ENCODE measurements at places on chromosomes 1 and 21. TPM values are rescaled to one million over a fixed set of nuclear protein-coding genes. Genes with fewer than 3 reads are reported as not detected.

Gene RIMKLA
- 0.10 TPM for total RNA-seq

Gene ERICH3
- 2.8 TPM for total RNA-seq

Gene SH3D21
- 4.8 TPM for total RNA-seq

Gene RIPK4
- 9.6 TPM for total RNA-seq

Gene NHLH1
- 1.2 TPM for total RNA-seq

Gene CFHR3
- not detected for total RNA-seq

Gene LHX8
- total RNA-seq: not detected

Gene SYNC
- 0.49 TPM for total RNA-seq

Gene TMEM125
- total RNA-seq: 2.7 TPM

Gene SLC9A1
- total RNA-seq: 96.2 TPM

Gene HAO2
- not detected for total RNA-seq

Gene BSND
- not detected for total RNA-seq

Gene STUM
- 0.08 TPM for total RNA-seq

Gene LCE1A
- not detected for total RNA-seq

Gene BARHL2
- total RNA-seq: not detected

Gene PCP4
- total RNA-seq: not detected

Gene ASTN1
- total RNA-seq: 66.6 TPM

Gene KCNJ10
- not detected for total RNA-seq

Gene SH2D2A
- total RNA-seq: not detected

Gene RHEX
- not detected for total RNA-seq

Gene ARV1
- 8.3 TPM for total RNA-seq

Gene THEM5
- not detected for total RNA-seq

Gene SPATA46
- total RNA-seq: not detected

Gene TMEM54
- total RNA-seq: 0.49 TPM

Gene RGS16
- total RNA-seq: 11.8 TPM

Gene DPM3
- total RNA-seq: 39.2 TPM

Gene OLIG1
- total RNA-seq: 0.67 TPM

Gene TXNIP
- 107 TPM for total RNA-seq

Gene OR6K3
- not detected for total RNA-seq

Gene ARMH1
- total RNA-seq: 4.1 TPM

Gene CFHR2
- total RNA-seq: not detected

Gene NPHS2
- not detected for total RNA-seq

Gene SERINC2
- 23.6 TPM for total RNA-seq

Gene CR1
- 0.51 TPM for total RNA-seq

Gene HSPG2
- total RNA-seq: 1,732 TPM

Gene EIF4G3
- total RNA-seq: 87.6 TPM

Gene GLIS1
- total RNA-seq: not detected
